ENCODE measurements at places on chromosomes 5 and 9. TPM values are rescaled to one million over a fixed set of nuclear protein-coding genes. Genes with fewer than 3 reads are reported as not detected.

INSL4 gene
- total RNA-seq, result not detected

PTGES gene
- total RNA-seq, result 84.5 TPM

DBH gene
- total RNA-seq, result not detected

SLC6A7 gene
- total RNA-seq, result not detected

AQP3 gene
- total RNA-seq, result 21.2 TPM

TAF11L6 gene
- total RNA-seq, result not detected

PRSS3 gene
- 11.1 TPM for total RNA-seq

CCDC192 gene
- total RNA-seq, result not detected

TMEM174 gene
- total RNA-seq, result not detected

AK8 gene
- total RNA-seq, result 1.6 TPM

FAM169A gene
- 0.17 TPM for total RNA-seq

CER1 gene
- total RNA-seq, result not detected

BSPRY gene
- total RNA-seq, result not detected

SIGMAR1 gene
- total RNA-seq, result 88.0 TPM

PCDHA10 gene
- total RNA-seq, result under 0.01 TPM

SLC6A19 gene
- not detected for total RNA-seq

DDX4 gene
- not detected for total RNA-seq

OTP gene
- not detected for total RNA-seq

CCNJL gene
- total RNA-seq, result 0.15 TPM

SARDH gene
- total RNA-seq, result 5.1 TPM

PCDHGB3 gene
- 7.1 TPM for total RNA-seq

TOR4A gene
- total RNA-seq, result 28.9 TPM

NMUR2 gene
- not detected for total RNA-seq

KCNV2 gene
- total RNA-seq, result not detected

SLCO6A1 gene
- total RNA-seq, result not detected

TMC1 gene
- total RNA-seq, result not detected

RAI14 gene
- total RNA-seq, result 107 TPM

AK6 gene
- total RNA-seq, result 20.7 TPM

MARCOL gene
- total RNA-seq, result not detected

ANXA1 gene
- total RNA-seq, result 691 TPM

FBN2 gene
- total RNA-seq, result 78.2 TPM

ARHGEF39 gene
- 2.9 TPM for total RNA-seq

PSAT1 gene
- total RNA-seq, result 35.9 TPM

PNPLA7 gene
- 2.0 TPM for total RNA-seq

GPR151 gene
- total RNA-seq, result not detected

SLC1A1 gene
- 7.7 TPM for total RNA-seq

SPINK6 gene
- not detected for total RNA-seq

CYSRT1 gene
- total RNA-seq, result 0.44 TPM

PCDHB3 gene
- total RNA-seq, result 0.29 TPM

PCSK1 gene
- 0.15 TPM for total RNA-seq

LCNL1 gene
- total RNA-seq, result 3.1 TPM

SH2D3C gene
- total RNA-seq, result not detected

IFNB1 gene
- total RNA-seq, result not detected

SMIM15 gene
- total RNA-seq, result 51.4 TPM

SOHLH1 gene
- total RNA-seq, result not detected

TEX48 gene
- not detected for total RNA-seq

ZNG1C gene
- 17.3 TPM for total RNA-seq

SEMA5A gene
- 12.5 TPM for total RNA-seq

RMI1 gene
- total RNA-seq, result 14.5 TPM

SLC36A2 gene
- total RNA-seq, result not detected

IRF1 gene
- total RNA-seq, result 15.3 TPM

All from smooth muscle cell of trachea (primary cell).